NCI-H2081 (cell line): ENCODE measurements at places on chromosomes 6 and 20.

GRCh38 chr6:15096894-15097837, 148.7 kb upstream of the JARID2 start:
- DNase-seq, result no peak

DNA sequence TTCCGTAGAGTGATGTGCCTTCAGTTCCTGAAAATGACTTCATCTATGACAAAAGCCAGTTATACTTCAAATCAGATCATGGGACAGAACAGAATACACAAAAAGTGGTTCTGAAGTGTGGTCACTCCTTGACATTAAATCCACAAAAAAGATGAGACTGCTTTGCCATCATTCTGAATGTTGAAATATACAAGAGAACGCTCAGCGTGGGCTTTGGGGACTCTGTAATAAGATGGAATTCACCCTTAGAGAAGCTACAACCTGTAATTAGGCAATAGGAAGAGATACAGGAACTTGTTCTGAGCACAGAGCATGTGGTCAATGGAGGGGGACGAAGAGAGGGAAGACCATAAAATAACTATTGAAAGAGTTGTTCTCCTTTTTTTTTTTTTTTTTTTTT, 184.3 kb downstream of the CARMIL1 start:
- no peak for DNase-seq

GRCh38 chr6:35452183-35453090, at the start of gene FANCE:
Gene FANCE (plus strand): TSS chr6:35452338. CDS start chr6:35452546, 208 bp downstream.
- peak; percentile 91 for DNase-seq

DNA sequence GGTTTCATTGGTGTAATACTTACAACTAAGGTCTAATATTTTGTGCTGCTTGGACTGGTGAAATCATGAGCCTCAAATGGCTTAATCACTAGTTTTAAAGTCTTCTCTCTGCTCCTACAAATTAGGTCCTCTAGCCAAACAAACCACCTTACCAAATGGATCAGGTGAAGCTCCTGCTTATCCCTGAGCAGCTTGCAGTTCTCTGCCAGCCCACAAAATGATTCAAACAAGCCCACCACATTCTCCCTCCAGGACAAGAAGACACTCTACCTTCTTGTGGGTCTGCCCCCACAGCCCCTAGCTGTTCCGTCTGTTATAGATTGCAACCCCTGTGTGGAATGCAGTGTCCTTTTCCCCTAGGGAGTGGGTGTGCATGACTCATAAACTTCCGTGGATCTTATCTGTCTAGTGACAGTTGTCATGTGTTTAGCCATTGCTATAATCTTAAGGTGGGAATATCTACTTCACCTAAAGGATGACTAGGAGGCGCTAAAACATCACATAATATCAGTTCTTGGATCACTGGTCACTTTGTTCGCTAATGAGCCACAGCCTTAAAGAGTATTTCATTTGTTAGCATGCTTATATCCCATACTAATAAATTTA, 940.5 kb upstream of the MANEA start:
- peak; percentile 44 for DNase-seq

DNA sequence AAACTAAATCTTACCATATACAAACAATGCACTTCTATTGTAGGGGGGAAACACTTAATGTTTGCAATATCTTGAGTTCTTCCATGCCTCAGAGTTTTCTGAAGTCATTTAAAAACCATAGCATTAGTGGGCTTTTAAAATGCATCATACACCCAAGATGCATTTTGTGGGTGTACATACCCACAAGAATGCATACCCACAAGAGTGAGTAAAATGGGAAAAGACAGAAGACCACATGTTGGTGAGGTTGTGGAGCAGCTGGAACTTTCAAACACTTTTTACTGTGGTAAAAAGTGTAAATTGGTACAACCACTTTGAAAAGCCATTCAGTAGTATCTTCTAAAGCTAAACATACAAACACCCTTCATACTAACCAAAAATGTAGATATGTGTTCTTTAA, 57.5 kb downstream of the CYB5R4 start:
- DNase-seq, result no peak

- DNase-seq, result no peak
These were observed 911.0 kb upstream of the CITED2 start for GRCh38 chr6:140285471-140285870.
